ENCODE measurements at places on chromosomes 7 and 10. TPM values are rescaled to one million over a fixed set of nuclear protein-coding genes. Genes with fewer than 3 reads are reported as not detected.

DNA sequence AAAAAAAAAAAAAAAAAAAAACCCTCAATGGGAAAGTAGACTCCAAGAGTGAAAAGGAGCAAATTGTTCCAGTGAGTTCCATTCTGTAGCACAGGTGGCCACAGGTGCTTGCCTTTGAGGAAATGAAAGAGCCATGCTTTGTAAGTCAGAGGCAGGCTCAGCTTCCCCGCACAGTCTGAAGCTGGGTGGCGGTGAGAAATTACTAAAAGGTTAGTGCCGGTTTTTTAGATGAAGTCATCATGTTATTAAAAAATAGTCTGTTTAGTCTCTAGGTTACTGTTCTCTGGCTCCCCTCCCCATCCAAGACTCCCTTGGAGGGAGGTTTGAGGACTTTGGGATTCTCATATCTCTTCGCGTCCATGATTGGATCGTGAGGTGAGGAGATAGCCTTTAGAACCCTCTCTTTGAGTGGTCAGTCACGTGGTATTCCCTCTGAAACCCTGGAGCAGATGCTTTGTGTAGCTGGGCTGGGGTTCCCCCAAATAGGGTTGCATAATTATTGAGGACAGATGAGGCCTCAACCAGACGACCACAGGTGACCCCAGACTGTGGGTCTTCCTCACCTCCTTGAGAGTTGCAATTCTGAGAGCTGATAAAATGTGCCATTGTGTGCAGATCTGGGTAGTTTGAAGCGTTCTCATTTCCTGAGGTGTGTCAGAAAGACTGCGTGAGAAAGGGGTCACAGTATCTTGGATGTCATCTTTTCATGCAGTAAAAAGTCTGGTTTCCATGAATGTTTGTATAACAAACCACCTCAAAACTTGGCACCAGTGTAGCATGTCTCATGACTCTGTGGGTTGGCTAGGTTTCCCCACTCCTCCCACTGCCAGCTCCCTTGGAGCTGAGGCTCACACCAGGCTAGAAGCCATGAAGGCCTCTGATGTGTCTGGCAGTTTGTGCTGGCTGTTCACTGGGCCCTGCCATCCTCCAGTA lies 27.1 kb downstream of the OGDH start:
- H3K27me3 ChIP-seq: no peaks in the 10 kb centered on the region
- peaks cover 72% of the 10 kb centered on the region for H3K4me1 ChIP-seq
- peak overlapping the region; percentile 73 for H3K27ac ChIP-seq

- H3K36me3 ChIP-seq: no peaks in the 10 kb centered on the region
- H3K27me3 ChIP-seq: peaks cover 4% of the 10 kb centered on the region
- no peak overlapping the region for H3K27ac ChIP-seq
- no peak for DNase-seq
Observed at GRCh38 chr7:98840722-98841121, 29.1 kb downstream of the TMEM130 start.

DNA sequence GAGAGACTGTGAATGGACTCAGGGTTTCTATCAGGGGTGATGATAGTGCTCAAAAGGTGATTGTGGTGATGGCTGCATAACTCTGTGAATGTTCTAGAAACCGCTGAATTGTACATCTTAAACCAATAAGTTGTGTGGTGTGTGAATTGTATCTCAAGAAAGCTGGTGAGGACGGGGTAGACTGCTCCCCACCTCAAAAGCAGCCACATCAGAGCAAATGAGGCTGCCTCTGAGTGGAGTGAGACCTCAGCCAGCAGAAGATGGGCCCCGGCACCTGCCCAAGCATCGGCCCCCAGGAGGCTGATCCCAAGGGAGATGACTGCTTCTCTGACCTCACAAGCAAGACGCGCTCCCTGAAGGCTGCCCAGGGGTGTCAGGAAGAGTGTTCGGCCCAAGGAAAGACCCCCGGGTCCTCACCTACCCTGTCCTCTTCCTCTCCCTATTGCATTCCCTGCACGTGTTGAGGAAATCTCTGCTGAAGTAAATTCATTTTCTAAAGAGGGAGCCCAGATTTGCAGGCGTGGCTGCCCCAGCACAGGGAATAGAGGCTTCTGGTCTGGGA lies 279.3 kb upstream of the SHH start:
- peaks cover 30% of the 10 kb centered on the region for H3K27me3 ChIP-seq
- DNase-seq: peak; percentile 48
- no peaks in the 10 kb centered on the region for H3K36me3 ChIP-seq
- peak overlapping the region; percentile 27 for H3K27ac ChIP-seq
- peaks cover 18% of the 10 kb centered on the region for H3K4me1 ChIP-seq

DNA sequence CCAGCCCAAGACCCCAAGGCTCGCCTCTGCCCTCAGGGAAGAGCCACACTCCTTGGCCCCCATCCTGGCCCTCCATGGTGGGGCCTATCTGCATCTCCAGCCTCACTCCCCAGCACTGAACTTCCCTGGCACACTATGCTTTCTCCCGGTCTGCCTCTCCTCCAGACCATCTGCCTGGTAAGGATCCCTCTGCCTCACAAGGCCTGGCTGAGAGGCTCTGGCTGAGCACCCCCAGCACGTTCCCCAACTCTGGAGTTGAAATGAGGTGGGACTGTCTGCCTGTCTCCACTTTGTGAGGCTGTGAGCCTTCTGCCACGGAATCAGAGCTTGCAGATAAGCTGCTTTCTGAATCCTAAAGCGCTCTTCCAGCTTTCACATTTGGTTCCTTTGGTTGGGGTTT lies 220.7 kb downstream of the TNS3 start:
- DNase-seq: no peak
- H3K36me3 ChIP-seq: no peaks in the 10 kb centered on the region
- no peaks in the 10 kb centered on the region for H3K27me3 ChIP-seq
- no peaks in the 10 kb centered on the region for H3K4me1 ChIP-seq

The SLC26A5 gene
- 0.25 TPM for total RNA-seq

The AGBL3 gene
- total RNA-seq: 4.5 TPM

DNA sequence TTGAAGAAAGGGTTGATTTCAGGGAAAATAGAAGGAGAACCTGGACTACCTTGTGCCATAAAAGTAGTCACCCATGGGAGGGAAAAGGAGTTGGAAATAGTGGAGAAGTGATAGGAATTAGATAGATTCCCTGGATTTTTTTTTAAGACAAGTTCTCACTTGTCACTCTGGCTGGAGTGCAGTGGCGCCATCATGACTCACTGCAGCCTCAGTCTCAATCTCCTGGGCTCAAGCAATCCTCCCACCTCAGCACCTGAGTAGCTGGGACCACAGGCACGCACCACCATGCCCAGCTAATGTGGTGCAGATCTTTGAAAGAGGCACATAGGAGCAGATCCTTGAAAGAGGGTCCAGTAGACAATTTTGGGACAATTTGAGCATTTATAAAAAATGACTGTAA lies 9.5 kb upstream of the BLNK start:
- H3K4me3 ChIP-seq: no peak overlapping the region
- DNase-seq: no peak
- peaks cover 4% of the 10 kb centered on the region for H3K27me3 ChIP-seq
- no peaks in the 10 kb centered on the region for H3K36me3 ChIP-seq
- H3K27ac ChIP-seq: no peak overlapping the region
- H3K4me1 ChIP-seq: no peaks in the 10 kb centered on the region

The BNIP3 gene
- 67.0 TPM for total RNA-seq

- no peak overlapping the region for H3K4me3 ChIP-seq
- H3K27ac ChIP-seq: no peak overlapping the region
- no peak for DNase-seq
- H3K36me3 ChIP-seq: no peaks in the 10 kb centered on the region
- no peaks in the 10 kb centered on the region for H3K4me1 ChIP-seq
- H3K27me3 ChIP-seq: peaks cover 17% of the 10 kb centered on the region
Observed at GRCh38 chr10:75708060-75708459, 276.6 kb downstream of the LRMDA start.

DNA sequence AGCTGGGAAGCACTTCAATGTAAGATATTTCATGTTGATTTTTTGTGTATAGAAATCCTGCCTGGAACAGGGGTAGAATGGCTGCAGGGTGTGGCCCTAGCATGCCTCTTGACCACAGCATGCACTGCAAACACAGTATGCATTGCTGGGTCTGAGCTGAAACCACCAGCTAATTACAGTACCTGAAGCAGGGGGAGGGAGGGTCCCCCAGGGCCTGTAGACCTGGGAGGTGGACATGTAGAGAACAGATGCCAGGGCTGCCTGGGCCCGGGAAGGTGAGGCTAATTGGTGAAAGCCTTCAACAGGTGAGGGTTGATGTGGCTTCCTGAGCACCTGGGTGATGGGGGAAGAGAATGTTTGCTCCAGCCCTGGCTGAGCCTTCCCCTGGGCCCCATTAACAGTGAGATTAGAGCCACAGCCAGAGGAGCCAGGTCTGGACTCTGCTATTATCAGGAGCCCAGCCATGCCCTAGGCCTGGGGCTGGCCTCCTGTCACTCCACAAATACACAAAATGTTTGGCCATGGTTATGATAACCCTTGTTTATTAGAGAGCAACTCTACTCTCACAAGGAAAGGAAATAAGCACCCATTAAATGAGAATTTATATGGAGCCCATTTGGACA lies 83.3 kb downstream of the PLXNA4 start:
- H3K27me3 ChIP-seq: peaks cover 2% of the 10 kb centered on the region
- H3K4me3 ChIP-seq: peak overlapping the region; percentile 3
- H3K4me1 ChIP-seq: peaks cover 36% of the 10 kb centered on the region
- H3K27ac ChIP-seq: peak overlapping the region; percentile 81
- peaks cover 44% of the 10 kb centered on the region for H3K36me3 ChIP-seq

DNA sequence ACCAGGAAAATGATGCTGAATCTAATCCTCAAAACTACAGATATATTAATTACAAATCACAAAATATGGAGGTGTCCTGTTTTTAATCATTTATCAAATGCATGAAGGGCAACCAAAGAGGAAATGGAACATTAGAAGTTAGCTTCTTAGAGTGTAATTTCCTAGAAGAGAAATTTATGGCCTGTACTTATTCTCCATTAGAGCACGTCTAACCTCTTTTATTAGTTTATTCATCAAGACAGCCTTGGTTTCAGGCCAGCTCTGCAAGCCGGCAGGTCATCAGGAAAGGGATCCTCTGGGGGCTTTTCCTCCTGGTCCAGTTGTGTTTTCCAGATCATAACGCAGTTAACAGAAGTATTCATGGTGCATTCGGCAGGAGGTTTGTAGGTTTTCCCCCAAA lies 517.6 kb downstream of the KCNMA1 start:
- H3K36me3 ChIP-seq: no peaks in the 10 kb centered on the region
- no peak overlapping the region for H3K27ac ChIP-seq
- H3K4me1 ChIP-seq: peaks cover 1% of the 10 kb centered on the region
- H3K4me3 ChIP-seq: no peak overlapping the region
- peaks cover 18% of the 10 kb centered on the region for H3K27me3 ChIP-seq

DNA sequence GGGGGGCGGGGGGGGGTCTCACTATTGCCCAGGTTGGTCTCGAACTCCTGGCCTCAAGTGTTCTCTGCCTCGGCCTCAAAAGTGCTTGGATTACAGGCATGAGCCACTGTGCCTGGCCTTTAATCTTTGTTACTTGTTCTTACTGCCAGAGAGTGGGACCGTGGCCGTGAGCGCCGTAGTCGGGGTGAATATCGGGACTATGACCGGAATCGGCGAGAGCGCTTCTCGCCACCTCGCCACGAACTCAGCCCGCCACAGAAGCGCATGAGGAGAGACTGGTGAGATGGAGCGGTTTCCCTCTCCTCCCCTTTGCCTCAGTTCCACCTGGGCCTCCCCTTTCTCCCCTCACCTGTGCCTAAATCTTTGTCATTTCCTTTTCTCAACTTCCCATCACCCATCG lies 6.2 kb downstream of the SRRT start:
- H3K27me3 ChIP-seq: no peaks in the 10 kb centered on the region
- no peak overlapping the region for H3K4me3 ChIP-seq
- peaks cover 48% of the 10 kb centered on the region for H3K36me3 ChIP-seq
- DNase-seq: no peak
- H3K27ac ChIP-seq: no peak overlapping the region
- peaks cover 43% of the 10 kb centered on the region for H3K4me1 ChIP-seq

- peaks cover 24% of the 10 kb centered on the region for H3K36me3 ChIP-seq
- no peak overlapping the region for H3K27ac ChIP-seq
- H3K4me1 ChIP-seq: peaks cover 8% of the 10 kb centered on the region
Observed at GRCh38 chr7:127911968-127912511, 119.2 kb downstream of the LRRC4 start.

DNA sequence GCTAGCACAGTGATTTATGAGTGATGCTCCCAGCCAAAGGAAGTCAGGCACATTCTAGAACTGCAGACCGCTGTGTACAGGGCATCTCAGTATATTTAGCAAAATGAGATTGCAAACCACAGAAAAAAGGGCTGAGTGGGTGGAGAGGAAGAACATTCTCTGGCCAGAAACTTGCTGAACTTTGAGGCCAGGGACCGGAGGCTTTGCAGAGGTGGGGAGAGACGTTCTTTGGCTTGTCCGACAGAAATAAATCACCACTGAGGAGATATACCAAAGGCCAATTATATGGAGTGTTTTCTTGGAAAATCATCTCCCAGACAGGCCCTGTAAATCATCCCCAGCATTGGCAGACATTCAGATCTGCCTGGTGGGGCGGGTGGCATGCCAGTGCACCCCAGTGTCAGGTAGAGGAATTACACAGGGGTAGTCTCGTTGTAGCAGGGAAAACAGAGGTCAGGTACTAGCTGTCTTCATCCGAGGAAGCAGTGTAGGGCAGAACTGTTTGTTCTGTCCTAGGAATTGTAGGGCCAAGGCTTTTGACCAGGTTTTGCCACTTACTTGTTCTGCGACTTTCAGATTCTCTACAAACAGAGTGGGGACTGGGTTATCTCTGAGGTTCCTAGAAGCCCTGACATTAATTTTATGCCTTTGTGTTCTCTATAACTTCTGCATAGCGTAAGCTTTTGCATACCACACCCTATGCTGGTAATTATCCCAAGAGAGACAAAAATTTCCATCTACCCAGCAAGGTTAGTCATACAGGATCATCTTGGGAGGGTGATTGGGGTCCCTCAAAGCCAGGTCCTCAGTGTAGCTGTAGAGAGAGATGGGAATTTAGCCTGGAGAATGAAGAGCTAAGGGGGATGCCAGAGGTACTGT lies 655.6 kb downstream of the LRMDA start:
- H3K27ac ChIP-seq: no peak overlapping the region
- no peaks in the 10 kb centered on the region for H3K27me3 ChIP-seq
- no peak overlapping the region for H3K4me3 ChIP-seq
- H3K4me1 ChIP-seq: no peaks in the 10 kb centered on the region
- H3K36me3 ChIP-seq: no peaks in the 10 kb centered on the region

DNA sequence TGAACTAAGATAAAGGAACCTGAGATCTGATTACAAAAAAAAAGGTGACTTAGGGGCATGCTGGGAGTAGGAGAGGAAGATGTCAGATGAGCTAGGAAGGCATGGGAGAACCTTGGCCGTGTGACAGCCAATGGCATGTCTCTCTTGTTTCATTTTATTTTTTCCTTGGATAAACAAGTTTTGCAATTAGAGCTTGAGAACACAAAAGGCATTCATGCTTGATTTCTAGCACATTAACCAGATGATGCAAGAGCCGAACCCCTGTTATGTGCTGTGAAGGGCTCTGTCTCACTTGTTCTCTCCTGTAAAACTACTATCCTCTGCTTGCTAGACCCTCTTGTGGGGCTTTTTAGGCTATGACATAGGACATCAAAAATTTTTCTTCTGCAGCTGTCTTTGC lies 134.3 kb upstream of the ASAH2 start:
- no peak for DNase-seq
- H3K4me3 ChIP-seq: no peak overlapping the region
- H3K27ac ChIP-seq: no peak overlapping the region
- peaks cover 7% of the 10 kb centered on the region for H3K4me1 ChIP-seq
- H3K27me3 ChIP-seq: no peaks in the 10 kb centered on the region

DNA sequence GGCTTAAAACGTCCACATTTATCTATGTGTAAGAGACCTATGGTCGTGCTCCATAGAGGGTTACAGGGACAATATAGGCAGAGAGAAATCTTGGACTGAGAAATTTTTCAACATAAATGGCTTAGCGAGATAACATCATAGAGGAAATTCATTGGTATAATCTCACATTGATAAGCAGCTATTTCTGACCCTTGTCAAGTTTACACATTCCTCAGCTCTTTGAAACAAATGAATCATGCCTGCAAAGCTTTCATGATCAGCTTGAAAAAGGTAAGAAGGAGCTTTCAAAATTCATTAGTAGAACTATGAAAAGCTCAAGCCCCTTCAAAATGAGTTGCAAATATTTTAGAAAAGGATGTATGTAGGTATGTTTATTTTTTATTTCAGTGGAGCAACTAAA lies 478.8 kb downstream of the NEBL start:
- no peaks in the 10 kb centered on the region for H3K4me1 ChIP-seq
- H3K27me3 ChIP-seq: no peaks in the 10 kb centered on the region
- H3K27ac ChIP-seq: no peak overlapping the region
